ENCODE measurements at places on chromosomes 2 and 18.

- DNase-seq: no peak
Observed at GRCh38 chr2:31271851-31272267, 37.9 kb downstream of the EHD3 start.

DNA sequence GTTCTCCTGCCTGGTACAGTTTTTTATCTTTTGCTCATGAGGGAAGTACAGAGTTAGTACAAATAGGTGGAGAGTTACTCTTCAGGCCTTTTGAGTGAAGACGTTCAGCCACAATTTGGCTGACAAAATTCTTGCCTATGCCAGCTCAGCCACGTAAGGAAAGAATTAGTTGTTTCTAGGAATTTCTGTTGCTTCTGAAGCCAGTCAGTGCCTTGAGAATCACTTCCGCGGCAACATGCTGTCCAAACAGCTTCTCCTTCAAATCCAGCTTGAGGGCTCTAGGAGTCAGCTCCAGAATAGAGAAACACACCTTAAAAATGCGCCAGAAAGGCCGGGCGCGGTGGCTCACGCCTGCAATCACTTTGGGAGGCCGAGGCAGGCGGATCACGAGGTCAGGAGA, 27.5 kb downstream of the M1AP start:
- DNase-seq: no peak

GRCh38 chr18:12468445-12468844, 60.7 kb downstream of the PRELID3A start:
- no peak for DNase-seq

- DNase-seq: no peak
Observed at GRCh38 chr2:34423301-34423700, 824.2 kb upstream of the FAM98A start.

DNA sequence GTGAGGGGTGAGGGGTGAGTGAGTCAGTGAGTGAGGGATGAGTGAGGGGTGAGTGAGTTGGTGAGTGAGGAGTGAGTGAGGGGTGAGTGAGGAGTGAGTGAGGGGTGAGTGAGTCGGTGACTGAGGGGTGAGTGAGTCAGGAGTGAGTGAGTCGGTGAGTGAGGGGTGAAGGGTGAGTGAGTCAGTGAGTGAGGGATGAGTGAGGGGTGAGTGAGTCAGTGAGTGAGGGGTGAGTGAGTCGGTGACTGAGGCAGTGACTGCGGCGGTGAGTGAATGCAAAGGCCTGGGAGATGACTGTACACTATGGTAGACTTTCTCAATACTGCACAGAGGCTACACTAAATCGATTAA, 16.6 kb downstream of the THAP4 start:
- DNase-seq: no peak

GRCh38 chr2:3169106-3169870, 208.3 kb downstream of the EIPR1 start:
- no peak for DNase-seq

All from NCI-H1092 (cell line).